Stimulated activated CD4-positive, alpha-beta T cell treated with anti-CD3 and anti-CD28 coated beads, Interleukin-12 subunit alpha, Interleukin-12 subunit beta, amount 100 ng/mL, for 4 hours (primary cell): ENCODE measurements at places on chromosomes 3 and 15.

GRCh38 chr3:138460536-138461205 lies 26.3 kb downstream of the ESYT3 start:
- no peak for DNase-seq

DNA sequence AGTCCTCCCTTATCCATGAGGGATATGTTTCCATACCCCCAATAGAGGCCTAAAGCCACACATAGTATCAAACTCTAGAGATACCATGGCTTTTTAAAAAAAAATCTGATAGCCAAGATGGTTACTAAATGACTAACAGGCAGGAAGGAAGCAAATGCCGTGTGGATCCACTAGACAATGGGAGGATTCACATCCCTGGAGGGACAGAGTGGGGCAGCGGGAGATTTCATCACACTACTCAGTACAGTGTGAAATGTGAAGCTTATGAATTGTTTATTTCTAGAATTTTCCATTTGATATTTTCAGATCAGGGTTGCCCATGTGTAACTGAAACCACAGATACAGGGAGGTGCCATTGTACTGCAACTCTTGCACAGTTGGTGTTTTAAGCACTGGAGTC lies 826.6 kb downstream of the SQOR start:
- no peak for DNase-seq

DNA sequence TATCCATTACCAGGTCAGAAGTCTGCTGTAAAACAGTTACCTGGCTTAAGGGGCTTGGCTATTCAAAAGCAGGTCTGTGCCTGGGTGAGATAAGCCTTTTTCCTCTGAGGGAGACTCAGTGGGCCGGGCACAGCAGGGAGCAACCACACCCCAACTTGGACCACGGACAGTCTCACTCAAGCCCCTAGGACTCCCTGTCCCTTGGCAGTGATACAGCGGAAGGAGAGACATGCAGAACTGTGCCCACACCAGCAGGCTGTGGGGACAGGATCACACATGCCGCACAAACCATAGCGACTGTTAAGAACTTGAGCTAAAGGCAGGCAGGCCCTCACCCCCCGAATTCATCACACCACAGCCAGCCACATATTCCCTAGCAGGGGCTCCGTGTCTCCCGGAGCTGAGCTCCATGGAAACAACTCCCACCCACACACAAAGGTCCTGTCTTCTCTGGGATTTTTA lies 2.8 kb upstream of the GP5 start:
- DNase-seq: no peak

DNA sequence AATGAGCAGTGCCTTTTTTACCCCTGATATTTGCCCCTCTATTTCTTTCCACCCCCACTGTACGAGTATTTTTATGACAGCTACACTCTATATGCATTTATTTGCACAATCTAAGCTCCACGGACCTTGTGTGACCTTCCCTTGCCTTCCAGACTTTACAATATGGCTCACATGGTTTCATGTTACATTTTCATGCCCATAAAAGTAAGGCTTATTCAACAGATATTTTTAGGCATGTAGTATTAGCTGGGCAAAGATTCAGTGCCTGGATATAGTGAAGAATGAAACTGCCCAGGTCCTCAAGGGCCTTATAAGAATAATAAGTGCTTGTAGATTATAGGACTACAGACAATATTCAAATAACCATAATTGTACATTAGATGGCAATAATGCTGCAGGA lies 481.9 kb upstream of the CNTN4 start:
- no peak for DNase-seq

- no peak for DNase-seq
Measured at GRCh38 chr3:53809267-53809666, 37.0 kb downstream of the CHDH start.
